ENCODE measurements at places on chromosomes 3 and 15.

DNA sequence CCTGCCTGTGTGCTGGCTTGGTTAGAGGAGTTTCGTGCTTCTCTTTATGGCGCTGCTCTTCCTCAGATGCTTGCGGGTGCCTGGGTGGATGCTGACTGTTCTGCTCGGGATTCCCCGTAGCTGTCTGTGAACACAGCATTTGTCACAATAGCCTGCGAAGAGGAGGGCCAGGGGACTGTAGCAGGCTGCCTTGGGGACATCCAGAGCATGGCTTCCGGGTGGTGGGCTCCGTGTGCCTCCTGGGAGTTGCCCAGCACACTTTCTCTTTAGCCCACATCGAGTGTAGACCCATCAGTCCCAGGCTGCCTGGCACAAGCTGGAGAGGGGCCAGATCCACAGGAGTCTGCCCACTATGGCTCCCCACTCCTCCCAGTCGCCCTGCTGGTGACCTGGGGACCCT lies 22.4 kb downstream of the LRRK1 start:
- no peak for DNase-seq

DNA sequence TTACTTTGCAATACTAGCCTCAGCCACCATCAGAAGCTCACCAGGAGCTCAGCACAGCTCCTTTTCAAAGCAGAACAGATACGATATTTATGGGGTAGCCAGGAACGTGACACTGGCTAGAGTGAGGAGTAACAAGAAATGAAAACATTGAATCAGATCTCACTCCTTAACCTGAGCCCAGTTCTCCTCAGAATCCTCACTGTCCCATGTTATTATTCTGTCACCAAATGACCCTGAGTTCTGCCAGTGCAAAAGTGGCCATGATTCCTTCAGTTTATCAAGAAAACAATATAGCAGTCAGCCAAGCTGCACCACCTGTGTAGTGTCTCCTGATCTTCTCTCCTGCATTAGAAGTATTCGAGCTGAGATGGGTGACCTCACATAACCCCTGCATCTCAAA lies 956.7 kb downstream of the TUSC7 start:
- DNase-seq: no peak

DNA sequence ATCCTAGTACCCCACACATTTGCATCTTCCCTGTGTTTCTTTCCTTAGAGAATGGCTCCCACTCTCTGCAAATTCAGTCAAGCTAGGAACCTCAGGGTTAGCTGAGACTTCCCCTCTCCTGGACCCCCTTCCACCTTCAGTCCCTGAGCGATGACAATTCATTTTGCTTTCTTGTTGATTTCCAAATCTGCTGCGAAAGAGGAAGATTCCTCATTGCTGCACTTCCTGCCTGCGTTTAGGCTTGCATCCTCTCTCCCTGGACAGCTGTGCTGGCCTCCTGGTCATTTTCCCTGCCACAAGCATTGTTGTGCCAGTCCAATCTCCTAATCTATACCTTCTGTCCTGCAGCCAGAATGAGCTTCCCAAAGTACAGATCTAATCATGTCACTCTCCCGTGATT lies 12.3 kb upstream of the DGKG start:
- no peak for DNase-seq

GRCh38 chr15:63560741-63561448 lies 36.3 kb upstream of the FBXL22 start:
- DNase-seq: no peak

Measured in KBM-7 (cell line).